T-helper 9 cell (primary cell): ENCODE measurements at places on chromosomes 11 and 22.

DNA sequence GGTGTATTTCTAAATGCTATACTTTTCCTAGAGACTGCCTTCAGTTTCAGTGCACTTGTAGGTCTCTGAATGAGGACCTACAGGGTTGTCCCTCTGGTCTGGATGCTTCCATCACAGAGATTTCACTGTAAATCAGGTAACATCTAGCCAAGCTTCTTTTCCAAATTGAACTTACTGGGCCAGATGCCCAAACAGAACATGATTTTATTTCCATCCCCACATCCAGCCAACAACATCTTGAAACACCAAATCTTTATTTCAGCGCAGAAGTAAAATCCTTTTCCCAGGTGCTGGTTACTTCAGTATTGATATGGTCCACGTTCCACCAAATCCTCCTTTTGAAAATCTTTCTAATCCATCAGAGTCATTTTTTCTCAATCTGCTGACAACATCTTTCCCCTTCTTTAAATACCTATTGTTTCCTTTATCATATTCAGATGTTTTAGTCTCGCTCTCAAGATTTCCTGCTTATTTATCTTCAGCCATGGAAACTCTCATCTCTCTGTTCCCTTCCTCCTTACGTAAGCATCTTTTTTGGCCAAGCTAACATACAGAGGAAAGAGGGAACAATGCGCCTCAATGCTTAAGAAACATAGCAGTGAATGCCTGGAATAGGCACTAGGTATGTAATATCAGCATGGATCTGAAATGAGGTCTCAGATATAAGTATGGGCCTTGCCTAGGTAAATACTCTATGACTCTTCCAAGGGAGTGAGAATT is 201.2 kb upstream of the MTNR1B start:
- no peak for DNase-seq

DNA sequence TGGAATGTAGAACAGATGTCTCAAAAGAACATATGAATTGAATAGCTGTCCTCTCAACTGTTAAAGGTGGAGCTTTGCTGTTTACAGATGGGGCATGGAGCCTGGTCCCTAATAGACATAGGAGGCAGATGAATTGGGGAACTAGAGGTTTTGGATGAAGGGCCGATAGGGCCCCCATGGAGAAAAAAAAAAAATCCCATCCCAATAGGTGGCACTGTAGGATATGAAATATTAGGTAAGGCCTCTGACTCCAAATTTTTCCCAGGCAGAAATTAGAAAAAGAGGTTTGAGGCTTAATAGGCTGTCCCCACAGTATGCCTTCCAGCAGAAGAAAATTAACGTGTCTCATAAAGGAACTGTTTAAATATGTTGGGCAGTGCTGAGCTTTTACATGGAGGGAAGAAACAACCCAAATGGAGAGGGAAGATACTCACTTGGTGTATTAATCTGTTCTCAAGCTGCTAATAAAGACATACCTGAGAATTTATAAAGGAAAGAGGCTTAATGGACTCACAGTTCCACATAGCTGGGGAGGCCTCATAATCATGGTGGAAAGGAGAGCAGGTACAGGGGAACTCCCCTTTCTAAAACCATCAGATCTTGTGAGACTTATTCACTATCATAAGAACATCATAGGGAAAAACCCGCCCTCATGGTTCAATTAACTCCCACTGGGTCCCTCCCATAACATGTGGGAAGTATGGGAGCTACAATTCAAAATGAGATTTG is 30.1 kb upstream of the TMEM45B start:
- no peak for DNase-seq

- no peak for DNase-seq
Observed at GRCh38 chr11:92376146-92376599, 151.6 kb downstream of the FAT3 start.

DNA sequence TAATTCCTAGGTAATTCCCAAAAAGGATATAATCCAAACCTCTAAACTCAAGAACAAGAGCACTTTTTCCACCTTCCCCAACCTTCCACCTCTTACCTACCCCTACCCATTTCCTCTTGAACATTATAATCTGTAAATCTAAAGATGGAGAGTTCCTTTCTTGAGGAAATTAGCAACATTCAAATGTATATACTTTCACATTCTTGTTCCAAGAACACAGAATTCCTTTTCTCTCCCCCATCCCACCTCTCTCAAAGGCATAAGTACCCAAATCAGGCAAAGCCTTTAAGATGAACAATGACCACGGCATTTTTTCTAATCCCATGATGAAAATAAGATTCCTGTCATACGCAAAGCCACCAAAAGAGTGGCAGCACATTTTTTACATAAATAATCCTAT is 18.3 kb downstream of the RRAS2 start:
- no peak for DNase-seq

DNA sequence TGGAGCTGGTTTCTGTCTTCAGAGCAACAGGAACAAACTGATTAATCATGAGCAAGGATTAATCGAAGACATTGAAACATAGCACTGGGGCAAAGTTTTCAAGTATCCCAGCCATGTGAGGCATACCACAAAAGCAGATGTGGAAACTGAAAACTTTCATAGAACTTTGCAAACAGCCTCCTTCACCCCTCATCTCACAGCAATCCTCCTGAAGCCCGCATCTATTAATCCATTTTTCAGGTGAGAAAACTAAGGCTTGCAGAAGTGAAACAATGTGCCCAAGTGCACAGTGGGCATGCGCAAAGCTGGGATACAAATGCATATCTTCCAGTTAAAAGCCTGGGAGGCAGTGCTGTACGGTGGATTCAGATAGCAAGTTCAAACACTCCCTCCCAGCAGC is 58.6 kb upstream of the HMGXB4 start:
- no peak for DNase-seq

GRCh38 chr11:105156231-105156630 is 16.7 kb upstream of the CARD18 start:
- no peak for DNase-seq

DNA sequence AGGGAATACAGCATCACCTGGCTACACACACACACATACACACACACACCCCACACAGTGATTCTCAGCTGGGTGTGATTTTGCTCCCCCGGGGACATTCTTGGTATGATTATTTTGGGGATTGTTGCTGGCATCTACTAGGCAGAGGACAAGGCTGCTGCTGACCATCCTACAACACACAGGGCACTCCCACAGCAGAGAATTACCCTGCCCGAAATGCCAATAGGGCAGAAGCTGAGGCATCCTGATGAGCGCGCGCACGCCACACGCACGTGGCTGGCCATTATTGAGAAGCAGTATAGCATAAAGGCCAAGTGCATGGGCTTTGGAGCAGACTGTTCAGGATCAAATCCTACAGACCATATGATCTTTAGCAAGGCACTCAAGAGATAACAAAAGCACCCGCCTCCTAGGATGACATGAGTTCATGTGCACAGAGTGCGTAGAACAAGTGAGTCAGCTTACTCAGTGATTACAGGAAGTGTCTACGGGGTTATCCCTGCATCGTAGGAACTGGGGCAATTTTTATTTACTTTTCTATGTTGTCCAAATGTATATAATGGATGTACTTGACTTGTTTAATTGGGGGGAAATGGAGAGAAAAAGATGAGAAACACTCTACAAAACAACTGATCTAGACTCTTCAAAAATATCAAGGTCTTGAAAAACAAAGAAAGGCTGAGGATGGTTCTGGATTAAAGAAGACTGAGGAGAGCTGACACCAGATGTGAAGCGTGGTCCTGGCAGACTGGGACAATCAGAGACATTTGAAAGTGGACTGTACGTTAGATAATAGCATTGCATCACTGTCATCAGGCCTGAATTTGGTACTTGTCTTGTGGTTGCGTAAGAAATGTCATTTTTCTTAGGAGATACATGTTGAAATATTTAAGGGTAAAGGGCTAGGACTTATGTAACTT is 7.2 kb upstream of the EHD1 start:
- DNase-seq: no peak

DNA sequence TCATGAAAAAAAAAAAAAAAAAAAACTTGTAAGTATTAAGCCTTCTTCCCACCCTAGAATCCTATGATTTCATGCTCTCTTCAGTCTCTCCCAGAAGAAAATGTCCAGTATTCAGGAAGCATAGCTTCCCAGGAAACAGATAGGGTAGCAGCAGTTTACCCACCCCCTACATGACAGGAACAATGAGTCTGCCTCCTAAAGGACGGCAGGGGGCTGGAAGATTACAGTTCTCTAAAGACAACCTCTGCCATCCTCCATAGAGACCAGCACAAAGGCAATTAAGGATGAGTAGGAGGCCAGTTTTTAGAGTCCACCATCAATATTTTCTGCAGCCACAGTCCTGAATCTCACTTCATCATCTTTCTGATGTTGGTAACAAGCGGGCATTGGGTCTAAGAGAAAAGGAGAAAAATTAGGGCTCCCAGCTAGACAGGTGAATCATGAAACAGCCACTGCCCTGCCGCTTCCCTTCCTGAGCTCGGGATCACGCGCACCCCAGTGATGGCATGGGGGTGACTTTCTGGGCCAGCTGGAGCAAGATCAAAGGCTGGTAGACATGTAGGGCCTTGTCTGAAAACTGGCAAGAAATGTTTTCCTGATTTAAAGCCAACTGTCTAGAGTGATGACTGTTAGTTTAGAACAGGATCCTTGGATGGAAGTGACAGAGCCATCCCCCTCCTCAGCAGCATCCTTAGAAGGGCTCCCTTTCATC is 322.8 kb downstream of the LARGE1 start:
- no peak for DNase-seq

- no peak for DNase-seq
Observed at GRCh38 chr11:64629103-64629502, 38.1 kb downstream of the SLC22A12 start.
